ENCODE measurements at places on chromosomes 7 and 10. TPM values are rescaled to one million over a fixed set of nuclear protein-coding genes. Genes with fewer than 3 reads are reported as not detected.

DNA sequence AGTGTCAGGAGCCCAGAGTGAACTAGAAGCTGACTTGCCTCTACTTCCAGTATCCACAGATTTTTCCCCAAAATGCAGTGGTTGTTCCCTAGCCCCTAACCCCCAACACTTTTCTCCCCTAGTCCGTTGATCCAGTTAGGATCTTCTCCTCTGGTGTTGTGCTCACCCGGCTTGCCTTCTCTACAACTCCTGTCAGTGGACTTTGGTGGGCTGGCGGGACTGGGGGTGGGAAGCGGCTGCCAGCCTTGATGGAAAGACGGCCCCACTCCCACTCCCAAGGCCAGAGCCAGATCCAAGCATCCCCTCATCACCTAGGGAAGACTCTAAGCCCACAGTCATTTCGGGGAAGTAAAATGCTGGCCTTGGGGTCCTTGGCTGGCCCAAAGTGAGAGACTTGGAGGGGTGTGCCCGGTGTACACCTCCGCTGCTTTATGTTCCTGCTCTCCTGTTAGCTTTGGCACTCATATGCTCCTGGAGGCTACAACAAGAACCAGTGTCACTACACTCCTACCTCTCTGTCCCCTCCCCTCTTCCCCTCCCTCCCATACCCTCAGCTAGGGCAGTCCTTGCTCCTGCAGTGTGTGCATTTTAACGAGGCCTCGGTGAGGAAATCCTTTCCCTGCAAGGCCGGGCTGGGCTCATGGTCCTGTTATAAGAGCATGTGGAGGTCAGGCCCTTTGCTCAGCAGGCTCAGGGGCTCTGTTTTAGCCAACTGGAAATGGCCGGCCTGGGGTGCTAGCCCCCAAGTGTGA lies 930 bp upstream of the HOXA10 start:
- peak; percentile 33 for DNase-seq

DNA sequence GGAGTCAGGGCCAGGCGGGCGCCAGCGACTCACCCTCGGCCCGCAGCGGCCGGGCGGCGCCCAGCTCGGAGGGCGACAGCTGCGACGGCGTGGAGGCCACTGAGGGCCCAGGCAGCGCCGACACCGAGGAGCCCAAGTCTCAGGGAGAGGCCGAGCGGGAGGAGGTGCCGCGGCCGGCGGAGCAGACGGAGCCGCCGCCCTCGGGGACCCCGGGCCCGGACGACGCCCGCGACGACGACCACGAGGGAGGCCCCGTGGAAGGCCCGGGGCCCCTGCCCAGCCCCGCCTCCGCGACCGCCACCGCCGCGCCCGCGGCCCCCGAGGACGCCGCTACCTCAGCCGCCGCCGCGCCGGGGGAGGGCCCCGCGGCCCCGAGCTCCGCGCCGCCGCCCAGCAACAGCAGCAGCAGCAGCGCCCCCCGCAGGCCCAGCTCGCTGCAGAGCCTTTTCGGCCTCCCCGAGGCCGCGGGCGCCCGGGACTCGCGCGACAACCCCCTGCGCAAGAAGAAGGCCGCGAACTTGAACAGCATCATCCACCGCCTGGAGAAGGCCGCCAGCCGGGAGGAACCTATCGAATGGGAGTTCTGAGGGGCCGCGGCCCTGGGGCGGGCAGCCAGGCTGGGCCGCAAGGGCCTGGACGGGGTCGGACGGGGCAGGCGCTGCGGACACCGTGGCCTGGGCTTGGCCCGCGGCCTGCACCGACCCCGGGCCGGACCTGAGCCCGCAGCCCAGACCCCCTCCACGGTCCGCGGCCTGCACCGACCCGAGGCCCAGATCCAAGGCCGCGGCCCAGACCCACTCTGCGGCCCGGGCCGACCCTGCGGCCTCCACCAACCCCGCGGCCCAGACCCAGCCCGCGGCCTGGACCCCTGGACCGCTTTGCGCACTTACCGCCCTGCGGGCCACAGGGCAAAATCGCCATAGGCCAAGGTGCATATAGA lies 37.9 kb upstream of the SH2B2 start:
- DNase-seq, result peak; percentile 88

DNA sequence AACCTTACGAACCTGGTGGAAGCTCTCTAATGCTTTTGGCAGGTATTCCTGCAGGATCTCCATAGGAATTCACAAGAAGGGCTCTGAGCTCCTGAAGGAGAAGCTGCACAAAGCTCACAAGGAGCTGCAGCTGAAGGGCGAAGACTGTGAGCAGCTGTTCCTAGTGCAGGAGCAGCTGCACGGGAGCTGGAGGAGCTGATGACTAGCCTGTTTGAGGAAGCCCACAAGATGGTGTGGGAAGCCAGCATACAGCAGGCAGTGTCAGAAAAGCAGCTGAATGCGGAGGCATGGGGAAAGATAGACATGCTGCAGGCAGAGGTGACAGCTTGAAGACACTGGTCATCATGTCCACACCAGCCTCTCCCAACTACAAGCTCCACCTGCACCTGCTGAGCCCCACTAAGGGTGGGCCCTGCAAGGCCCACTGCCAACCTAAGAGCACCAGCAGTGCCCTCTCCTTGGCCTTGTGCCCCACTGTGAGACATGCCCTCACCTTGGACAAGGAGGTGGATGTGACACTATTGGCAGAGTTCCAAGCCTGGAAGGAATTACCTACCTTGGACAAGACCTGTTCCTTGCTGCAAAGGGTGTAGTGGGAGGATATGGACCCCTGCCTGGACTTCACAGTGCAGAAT lies 250.6 kb downstream of the BBS9 start:
- DNase-seq, result no peak

DNA sequence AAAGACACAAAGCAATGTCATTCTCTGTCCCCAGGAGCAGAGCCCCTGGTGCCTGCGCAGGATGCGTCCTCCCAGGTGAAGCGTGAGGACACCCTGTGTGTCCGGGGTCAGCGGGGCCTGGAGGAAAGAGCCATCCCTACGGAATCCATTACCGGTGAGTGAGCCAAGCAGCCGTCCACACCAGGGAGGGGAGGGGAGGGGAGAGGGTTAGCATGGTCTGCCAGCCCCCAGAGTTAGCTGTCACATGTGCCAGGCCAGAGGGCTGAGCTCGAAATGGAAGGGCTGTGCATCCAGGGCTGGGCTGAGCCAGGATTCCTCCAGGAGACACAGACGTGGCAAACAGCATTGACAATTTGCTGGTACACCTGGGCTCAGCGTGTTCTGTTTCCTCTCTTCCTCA lies 15.2 kb downstream of the ZNF282 start:
- no peak for DNase-seq

- DNase-seq, result no peak
These were observed 90.0 kb downstream of the GATA3 start for GRCh38 chr10:8144496-8144895.

AKR1C4 gene
- not detected for total RNA-seq

DNA sequence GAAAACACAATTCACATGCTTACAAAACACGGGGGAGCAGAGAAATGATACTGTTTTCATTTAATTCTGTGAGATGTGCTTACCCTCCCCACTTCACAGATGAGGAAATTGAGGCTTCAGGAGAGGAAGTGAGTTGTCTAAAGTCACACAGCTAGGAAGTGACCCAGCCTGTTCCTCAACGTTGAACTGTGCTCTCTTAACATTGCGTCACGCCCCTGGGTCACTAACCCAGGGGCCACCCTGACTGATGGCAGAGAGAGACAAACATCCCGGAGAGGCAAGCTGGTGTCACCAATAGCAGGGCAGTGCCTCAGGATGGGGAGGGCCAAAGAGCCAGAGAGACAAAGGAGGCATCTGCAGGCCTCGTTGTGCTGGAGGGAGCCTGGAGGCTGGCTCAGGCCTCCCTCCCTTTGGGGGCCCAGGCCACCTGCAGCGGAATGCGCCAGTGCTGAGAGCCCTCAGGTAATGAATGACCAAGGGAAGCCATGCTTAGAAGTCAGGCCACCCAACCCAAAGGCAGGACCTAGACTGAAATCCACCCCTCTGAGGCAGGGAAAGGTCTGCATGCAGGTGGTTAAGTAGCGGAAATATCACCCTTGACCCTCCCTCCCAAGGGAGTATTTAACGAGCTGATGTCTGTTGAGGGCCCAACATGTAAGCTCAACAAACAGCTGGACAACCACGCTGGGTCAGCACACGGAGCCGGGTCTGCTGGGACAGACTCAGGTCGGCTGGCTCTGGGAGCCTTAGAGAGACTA lies 81.3 kb downstream of the C10orf105 start:
- peak; percentile 49 for DNase-seq

DNA sequence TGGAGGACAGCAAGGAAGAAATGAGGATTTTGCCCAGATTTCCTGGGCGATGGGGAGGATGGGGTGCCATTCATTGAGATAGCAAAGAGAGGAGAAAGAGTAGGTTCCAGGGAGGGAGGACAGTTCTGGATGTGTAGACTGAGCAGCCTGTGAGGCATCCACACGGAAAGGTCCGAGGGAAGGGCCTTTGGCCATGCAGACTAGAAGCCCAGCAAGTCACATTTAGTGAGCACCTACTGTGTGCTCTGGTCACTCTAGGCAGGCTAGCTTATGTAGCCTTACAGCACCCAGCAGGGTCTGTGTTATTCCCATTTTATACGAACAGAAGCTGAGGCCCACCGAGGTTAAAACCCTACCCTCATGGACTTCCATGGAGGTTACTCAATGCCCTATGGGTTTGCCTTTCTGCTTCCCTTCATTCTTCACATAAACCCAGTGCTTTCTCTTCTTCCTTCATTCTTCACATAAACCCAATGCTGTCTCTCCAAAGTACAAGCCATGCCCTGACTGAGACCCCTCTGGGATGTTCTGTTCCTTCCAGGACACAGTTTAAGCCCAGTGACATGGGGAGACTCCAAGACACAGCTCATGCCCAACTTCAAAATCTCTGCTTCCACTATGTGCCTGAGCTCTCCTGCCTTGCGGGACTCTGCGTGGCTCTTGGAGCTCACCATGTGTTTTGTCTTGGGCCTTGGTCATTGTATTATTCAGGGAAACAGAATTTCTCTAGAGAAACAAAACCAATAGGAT lies 13.7 kb downstream of the IL2RA start:
- no peak for DNase-seq

DNA sequence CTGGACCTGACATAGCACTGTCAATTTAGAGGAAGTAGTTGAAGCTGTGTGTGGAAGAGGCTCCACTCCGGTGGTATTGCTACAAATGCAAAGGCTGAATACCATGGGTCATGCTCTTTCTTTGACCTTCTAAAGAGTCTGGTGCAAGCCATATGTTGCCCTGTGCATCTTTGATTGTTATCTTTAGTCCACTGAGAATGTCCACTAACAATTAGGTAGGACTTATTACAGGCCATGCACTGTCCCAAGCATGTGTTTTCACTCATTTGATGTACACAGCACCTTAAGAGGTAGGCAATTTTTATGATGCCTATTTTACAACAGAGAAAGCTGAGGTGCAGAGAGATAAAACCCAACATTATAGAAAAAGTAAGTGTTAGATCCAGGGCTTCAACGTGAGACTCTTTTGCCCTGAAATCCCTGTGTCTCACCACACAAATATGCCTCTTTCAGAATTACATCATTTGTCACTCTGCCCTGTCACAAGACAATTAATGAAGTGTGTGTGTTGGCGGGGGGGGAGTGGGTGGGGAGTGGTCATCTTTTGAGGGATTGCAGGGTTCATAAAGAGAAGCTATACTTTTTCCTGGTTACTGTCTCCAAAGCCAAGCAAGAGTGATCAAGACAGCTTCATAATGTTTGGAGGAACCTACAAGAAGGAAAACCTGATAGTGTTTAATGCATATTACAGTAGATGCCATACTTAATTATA lies 637.6 kb upstream of the IGFBP3 start:
- no peak for DNase-seq

MYO1G gene
- total RNA-seq, result 0.10 TPM

DNA sequence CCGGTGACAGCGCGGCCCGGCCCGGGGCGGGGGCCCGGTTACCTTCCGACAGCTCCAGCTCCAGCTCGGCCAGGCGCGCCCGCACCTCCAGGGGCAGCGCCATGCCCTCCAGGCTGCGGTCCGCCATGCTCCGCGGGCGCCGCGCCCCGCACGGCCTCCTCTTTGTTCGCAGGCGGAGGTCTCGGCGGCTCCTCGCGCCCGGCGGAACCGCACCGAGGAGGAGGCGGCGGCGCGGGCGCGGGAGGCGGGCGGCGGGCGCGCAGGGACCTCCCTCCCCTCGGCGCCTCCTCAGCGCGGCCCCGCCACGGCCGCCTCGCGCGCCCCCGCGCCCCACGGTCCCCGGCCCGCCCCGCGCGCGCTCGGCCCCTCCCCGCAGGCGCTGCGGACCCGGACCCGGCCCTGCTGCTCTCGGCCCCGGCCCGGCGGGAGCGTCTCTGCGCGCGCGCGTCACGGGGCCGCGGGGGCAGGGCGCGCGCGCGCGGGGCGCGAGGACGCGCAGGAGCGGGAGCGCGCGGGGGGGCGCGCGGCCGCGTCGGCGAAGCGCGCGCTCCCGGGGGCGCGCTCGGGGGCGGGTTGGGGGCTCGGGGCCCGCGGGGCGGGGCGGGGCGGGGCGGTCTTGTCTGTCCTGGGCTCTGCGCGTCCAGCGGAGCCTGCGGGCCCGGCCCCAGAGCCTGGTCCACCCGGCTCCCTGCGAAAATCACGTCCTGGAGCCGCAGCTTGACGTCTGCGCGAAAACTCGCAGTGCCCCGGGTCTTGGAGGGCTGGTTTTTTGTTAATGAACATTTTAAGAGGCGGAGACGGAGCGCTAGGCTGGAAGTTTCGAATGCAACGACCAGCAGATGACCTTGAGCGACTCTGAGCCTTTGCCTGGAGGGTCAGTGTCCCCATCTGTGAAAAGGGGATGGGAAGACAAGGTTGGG lies at the start of gene DIP2C:
DIP2C (minus strand) TSS at position 217 of the 920 bp plus-strand sequence; CDS start at position 127, 90 bp downstream.
- DNase-seq, result peak; percentile 80

DNA sequence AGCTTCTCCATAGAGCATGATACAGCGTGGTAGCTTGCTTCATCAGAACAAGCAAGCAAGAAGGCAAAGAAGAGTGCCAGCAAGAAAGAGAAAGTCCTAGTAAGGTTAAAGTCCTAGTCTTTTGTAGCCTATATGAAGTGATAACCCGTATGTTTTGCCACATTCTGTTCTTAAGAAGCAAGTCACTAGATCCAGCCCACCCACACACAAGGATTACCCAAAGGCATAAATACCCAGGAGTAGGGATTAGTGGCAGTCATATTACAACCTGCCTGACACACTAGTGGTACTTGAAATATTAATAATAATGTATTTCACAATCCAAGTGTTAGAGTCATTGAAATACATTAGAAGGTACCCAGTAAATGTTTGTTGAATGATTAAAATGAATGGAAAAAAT lies 285.5 kb downstream of the HPSE2 start:
- no peak for DNase-seq

DNA sequence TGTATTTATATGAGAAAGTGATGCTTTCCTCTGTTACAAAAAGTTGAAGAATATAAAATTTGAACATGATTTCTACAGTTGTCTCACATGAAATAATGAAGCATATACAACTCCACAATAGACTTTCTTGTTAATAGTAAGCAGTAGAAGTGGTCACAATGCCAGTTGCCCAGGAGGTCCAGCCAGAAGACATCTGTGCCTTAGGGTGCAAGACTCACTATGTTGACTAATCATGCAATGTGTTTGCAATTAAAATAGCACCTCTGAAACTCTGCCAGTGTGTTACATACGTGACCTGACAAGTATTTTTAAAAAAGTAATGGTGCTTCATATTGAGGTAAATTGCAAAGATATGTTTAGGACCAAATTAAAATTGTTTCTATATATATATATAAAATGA lies 547.2 kb downstream of the ETV1 start:
- DNase-seq, result no peak

- no peak for DNase-seq
These were observed 49.5 kb upstream of the SRPK2 start for GRCh38 chr7:105438254-105438653.

All from GM23338 (cell line).